IPS DF 6.9 (cell line): ENCODE measurements at places on chromosomes 11 and 22.

DNA sequence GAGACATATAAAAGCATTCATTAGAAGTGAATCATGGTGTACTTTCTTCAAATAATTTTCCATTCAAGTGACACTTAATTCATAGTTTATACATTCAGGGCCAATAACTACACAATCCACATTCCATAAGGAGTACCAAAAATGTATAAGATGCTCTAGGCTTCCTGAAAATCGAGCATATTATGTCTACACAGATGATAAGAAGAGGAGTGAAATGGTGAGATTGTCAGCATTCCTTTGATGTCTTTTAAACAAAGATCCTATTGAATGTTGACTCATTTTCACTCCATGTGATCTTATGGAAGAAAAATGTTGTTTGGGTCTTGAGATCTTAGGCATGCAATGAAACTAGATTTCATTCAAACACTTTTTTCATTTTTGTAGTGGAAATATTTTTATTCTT is 843.2 kb downstream of the KCNA4 start:
- no peak for DNase-seq

DNA sequence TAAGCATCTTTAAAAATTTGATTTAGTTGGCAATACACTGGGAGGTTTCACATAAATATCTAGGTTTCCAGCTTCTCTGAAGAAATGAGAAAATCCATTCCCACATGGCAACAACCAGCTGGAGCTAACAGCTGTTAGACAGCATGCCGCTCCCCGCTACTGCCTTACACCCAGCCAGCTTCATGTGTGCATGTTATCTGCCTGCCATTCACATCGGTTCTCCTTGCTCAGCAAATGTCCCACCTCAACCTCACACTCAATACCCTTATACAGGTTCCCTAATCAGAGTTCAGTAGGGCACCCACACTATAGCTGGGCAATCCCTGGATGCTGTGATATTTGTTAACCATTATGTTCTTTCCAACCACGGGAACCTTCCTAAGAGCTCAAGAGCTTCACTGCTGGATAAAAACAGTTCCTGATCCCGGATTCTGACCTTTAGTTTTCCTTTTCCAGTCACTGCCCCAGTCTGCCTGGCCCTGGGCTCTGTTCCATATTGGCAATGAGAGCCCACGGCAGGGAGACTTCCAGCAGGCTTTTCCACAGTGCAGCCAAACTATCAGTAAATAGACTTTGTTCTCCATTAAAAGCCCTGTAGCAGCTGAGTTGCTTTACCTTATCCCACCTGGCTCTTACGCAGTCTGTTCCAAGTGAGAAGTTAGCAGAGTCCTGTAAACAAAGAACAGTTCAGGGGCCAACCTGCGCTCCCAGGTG is 8.6 kb downstream of the RPUSD4 start:
- DNase-seq = no peak

GRCh38 chr11:9726321-9727022 is 62.6 kb downstream of the SWAP70 start:
- no peak for DNase-seq

DNA sequence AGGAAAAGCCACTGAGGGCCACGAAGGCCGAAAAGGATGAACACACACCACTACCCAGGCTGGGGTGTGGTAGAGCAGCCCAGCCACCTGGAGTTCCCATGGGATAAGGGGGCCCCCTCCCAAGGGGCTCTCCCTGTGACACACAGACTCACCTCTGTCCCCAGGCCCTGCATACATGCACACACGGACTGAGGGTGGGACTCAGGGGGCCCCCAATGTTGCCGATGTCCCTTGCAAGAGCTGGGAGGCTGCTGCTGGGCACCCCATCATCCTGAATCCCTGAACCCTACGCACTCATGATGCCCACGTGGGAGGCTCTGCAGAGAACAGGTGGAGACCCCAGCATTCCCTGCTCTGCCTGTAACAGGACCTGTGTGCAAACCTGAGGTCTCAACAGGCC is 14.5 kb downstream of the SHANK2 start:
- no peak for DNase-seq

- DNase-seq = no peak
Observed at GRCh38 chr11:122917311-122917710, 34.8 kb downstream of the JHY start.

DNA sequence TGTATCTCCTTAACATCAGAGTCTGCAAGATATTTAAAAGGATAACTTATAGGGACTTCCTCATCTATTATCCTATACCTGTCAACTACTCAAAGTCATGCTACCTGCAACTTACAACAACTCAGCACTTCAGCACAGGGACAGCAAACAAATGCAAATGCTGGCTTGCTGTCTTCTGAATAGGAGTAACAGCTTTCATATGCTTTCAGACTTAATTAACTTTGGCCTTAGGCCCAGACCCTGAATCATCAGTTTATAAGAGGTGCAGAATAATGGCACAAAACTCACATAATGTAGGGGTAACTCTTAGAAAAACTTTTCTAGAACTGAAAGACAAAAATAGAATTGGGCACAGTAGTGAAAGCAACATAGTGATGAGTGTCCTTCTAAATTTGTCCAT is 953.4 kb downstream of the DLG2 start:
- DNase-seq = no peak

- DNase-seq = no peak
Observed at GRCh38 chr11:75313513-75314272, 37.8 kb downstream of the ARRB1 start.

GRCh38 chr22:49856343-49856742 is 2.7 kb downstream of the ZBED4 start:
- no peak for DNase-seq
